ENCODE measurements at places on chromosomes 5 and 9. TPM values are rescaled to one million over a fixed set of nuclear protein-coding genes. Genes with fewer than 3 reads are reported as not detected.

DNA sequence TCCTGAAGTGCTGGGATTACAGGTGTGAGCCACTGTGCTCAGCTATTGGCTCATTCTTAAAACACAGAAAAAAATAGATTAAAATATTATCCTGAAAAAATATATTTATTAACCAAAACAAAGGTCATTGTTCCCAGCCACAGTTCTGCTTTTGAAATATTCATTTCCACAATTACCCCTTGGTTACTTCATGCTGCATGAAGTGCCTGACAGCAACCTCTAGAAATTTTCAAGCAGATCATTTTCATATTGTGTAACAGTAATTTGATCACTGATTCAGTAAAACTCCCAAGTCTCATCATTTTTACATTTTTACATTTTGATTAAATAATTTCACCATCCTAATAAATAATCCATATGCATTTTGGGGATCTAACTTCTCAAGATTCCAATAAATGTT, 18.8 kb upstream of the GNAQ start:
- no peak for DNase-seq

DNA sequence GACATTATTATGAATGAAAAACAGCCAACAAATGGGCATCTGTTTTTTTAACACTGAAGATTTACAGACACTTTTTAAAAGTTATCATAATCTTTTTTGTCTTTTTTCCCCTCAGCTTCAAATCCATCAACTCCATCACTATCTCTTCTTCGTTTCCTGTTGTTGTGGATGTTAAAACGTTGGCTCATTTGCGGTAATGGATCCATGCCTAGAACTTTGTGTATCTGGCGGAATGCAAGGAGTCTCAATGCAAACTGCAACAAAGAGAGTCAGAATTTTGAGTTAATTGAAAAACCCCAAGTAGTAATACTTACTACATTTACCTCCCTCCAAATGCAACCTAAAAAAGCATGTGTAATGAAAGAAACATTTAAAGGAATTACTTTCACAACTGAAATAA, 42.9 kb upstream of the MTMR12 start:
- no peak for DNase-seq

Gene SPATA31D4
- not detected for total RNA-seq

Gene TRAPPC13
- 25.4 TPM for total RNA-seq

Gene NXNL2
- total RNA-seq = not detected

Gene EIF4EBP3
- total RNA-seq = 8.3 TPM

Measured in OCI-LY7 (cell line).